ENCODE measurements at places on chromosomes 6 and 20.
A peak's percentile ranks its signal among the peaks of the same experiment; 100 is the strongest.

DNA sequence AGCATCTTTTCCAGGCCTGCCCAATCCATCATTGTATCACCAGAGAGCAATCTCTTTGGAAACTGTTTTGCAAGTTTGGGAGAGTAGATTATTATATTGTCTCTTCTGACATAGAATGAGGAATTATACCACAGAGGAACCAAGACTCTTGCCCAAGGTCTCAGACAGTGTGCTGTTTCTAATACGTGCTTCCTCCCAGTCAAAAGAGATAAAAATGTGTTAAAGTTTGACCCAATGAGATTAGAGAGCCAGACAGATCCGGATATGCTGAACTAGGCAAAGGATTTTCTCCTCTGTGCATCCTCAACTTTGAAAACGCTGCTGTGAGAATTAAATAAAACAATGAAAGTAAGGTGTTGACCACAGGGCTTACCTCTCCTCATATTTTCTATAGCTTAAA lies 18.6 kb upstream of the NT5E start:
- no peak for DNase-seq

- DNase-seq = no peak
Measured at GRCh38 chr20:24984961-24985640, 7.5 kb downstream of the APMAP start.

GRCh38 chr6:52046456-52046855 lies 41.0 kb downstream of the PKHD1 start:
- DNase-seq = no peak

GRCh38 chr6:114342086-114342825 lies 567 bp downstream of the HS3ST5 start:
- no peak for DNase-seq

- no peak for DNase-seq
Measured at GRCh38 chr20:38840053-38840893, 34.8 kb downstream of the PPP1R16B start.

DNA sequence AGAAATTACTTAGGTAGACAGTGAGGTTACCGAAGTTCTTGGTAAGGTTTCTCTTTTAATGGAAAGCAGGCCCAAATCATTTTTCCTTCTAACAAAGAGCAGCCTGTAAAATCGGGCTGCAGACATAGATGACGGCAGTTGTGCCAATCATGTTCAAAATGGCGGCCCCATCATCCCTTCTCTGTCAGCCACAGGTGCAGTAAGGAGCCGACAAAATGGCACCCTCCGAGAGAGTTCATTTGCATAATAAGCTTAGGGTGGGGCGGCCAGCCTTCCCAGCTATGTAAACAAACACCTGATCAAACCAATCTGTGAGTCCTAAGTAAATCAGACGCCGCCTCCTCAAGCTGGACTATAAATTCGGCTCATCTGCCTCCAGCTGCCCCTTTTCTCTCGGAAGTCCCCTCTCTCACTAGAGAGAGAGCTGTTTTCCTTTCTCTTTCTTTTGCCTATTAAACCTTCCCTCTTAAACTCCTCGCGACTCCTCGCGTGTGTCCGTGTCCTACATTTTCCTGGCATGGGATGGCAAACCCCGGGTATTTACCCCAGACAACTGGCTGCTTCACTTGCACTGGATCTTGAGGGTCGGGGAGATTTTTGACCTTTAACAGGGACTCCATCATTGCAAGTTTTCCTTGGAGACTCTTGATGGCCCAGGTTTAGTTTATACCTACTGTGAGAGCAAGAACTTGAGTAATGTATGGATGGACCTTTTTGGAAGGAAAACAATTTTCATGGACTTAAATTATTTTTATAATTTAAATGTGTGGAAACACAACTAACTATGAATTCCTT lies 8.9 kb upstream of the DDR1 start:
- no peak for DNase-seq

DNA sequence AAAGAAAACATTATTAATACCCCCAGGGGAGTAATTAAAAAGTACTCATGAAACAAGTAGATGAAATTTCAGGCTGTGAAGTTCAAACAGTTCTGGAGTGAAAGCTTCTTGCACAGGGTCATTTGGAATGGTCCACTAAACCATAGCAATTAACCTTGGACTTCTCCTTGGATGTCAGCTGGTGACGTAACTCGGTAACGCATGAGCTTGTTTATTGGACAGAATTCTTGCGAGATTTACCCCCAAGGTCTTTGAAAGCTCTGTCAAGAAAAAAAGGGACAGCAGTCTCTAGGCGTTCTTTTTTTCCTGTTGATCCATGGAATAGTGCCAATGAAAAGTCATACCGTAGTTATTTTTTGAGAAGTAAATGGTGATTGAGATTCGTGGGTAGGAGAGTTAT lies 2.2 kb downstream of the CD83 start:
- no peak for DNase-seq

DNA sequence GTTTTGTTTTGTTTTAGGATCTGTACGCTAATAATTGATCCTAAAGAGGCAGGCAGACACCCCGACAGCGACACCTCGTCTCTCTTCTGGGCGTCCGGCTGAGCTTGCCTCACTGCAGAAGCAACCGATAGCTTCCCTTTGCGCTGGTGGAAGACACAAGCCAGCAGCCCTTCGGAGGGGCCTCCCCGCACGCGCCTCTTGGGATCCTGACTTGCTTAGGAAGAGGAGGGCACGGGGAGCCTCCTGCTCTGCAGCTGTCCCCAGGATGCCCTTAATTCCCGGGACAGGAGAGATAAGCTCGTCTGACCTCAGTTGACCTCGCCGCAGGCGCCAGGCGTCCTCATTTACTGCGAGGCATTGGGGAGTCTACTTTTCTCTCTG lies 94.0 kb downstream of the CD83 start:
- no peak for DNase-seq

- DNase-seq = no peak
Measured at GRCh38 chr6:155201461-155202226, 62.2 kb upstream of the CLDN20 start.

DNA sequence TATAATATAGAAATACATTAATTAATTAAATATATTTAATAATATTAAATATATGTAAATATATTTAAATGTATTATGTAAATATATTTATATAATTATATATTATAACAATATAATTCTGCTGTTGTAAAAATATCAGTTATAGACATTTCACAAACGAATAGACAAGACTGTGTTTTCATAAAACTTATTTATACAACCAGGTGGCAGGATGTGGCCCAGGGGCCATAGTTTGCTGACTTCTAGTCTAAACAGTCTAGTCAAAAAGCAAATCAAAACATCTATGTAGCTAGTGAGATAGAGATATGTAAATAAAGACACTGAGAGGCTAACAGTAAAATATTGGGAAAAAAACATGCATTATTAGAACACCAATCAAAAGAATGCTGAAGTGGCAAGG lies 136.4 kb downstream of the TBXT start:
- DNase-seq = no peak

GRCh38 chr20:15675061-15675514 lies 898.2 kb downstream of the KIF16B start:
- DNase-seq = no peak

DNA sequence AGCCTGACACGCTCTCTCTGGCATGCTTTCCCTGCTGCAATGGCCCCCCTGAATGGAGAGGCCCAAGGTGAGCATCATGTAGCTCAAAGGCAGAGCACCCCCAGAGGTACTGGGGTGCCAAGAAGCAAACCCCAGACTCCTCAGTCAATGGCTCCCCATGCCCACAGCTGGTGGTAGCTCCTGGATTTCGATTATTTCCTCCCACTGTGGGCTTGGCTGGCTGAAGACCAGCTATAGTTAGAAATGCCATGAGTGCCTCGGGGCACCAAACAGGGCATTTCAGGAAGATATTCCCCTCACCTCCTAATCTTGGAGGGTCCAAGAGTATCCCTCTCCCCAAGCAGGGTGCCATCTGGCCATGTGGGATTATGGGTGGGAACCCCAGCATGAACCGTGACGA lies 16.8 kb downstream of the MAP1LC3A start:
- DNase-seq = no peak

DNA sequence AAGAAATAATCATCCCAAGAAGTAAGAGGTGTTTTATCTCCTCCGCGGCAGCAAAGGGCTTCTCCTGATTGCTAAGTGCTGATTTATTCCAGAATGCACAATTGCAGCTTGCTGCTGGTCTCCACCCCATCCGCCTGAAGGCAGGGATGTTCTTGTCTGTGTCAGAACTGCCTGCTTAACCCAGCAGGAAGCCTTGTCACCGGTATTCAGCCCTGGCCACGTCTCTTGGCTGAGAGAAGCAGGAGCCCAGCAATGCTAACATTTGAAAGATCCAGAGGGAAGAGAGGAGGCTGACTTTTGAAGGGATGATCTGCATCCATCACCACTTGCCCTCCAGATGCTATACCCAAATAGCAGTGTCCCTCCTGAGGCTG lies 4.2 kb downstream of the SCML4 start:
- DNase-seq = peak; percentile 26

DNA sequence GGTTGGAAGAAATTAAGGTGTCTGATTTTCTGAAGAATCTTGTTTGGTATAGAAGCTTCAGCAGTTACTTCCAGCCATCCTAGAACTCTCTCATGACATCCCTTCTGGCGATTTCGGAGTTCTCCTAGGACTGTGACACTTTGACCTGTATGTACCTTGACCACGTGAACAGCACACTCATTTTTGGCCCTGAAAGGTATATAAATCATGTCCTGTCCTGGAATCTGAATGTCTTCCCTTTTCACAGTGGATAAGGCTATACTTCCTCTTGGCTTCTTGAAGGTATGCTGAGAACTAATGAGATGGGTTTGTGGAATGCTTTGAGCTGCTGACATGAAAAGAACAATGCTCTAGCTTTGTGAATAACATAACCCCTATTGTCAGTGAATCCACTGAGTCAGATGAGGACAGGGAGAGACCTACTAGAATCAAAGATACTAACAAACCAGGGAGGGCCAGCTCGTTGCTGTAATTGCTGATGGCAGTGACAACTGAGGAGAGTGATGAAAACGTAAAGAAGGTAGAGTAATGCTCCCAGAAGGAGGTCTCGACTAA lies 6.0 kb upstream of the ZDHHC14 start:
- no peak for DNase-seq

- no peak for DNase-seq
Measured at GRCh38 chr6:52644253-52644652, 26.7 kb upstream of the TMEM14A start.

DNA sequence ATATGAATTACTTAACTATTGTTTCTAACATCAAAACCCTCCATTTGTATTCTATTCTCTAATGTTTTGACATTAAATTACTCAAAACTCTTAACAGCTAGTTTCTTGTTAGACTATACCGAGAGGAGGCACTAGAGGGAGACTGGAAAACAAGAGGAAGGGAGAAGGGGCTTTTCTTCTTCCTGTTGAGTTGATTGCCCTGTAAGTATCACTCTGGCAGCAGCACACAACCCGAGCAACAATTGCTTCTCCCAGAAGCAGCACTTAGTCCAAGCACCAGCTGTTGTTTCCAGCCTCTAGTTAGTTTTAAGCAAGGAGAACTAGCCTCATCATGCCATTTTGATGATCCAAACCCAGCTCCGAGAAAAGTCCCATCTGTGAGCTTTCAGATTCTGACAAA lies 603.8 kb downstream of the PRKN start:
- no peak for DNase-seq

- no peak for DNase-seq
Measured at GRCh38 chr6:30819297-30819917, 64.9 kb upstream of the DDR1 start.

GRCh38 chr20:39298121-39298520 lies 336.0 kb downstream of the DHX35 start:
- no peak for DNase-seq

DNA sequence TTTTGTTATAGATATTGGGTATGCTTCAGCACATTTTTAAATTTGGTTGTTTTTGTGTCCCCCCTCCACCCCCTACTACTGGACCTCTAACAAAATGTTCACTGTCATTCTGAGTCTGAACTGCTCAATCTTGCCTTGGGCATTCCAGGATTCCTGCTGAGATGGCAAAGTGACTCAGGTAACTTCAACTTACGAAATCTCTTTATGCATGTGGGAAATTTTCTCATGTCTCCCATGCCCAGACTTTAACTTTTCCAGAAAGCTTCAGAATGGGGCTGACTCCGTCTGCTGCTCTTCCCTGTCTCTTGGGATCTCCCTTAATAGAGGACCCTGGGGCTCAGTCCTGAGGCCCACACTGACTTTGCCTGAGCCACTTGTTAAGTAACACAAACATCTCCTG lies 14.0 kb downstream of the CYP39A1 start:
- DNase-seq = no peak

DNA sequence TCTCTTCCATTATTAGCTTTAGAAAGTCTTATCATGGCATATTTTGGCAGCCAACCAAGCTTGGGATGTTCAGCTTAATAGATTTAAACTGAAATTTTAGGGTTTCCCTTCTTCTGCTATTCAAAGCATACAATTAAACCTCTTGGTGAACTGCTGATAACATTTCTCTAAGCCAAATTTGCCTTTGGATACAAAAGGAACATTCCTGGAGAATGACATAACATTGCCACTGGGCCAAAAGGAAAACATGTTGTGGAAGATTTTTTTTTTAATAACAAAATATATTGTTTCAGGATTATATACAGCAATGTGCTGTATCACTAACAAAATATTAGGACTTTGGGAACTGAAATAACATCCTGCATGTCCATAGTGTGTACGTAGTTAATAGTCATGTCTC lies 215.1 kb upstream of the TBX18 start:
- no peak for DNase-seq

DNA sequence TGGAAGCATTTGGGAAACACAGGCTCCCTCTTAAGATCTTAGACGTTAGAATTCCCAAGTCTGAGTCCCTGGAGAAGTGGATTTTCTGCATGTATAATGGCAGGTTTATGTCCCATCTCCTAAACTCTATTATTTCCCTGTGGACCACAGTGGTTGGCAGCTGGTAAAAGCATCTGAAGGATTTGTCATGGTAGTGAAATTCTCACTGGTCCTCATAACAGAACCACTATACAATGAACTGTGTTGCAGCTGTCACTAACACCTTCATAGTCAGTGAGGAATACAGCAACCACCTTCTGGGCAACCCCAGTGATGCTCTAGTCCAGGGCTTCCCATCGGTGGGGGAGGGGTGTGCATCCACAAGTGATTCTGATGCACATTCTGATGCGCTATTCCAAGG lies 396.9 kb downstream of the ZFAND3 start:
- no peak for DNase-seq

GRCh38 chr6:119322715-119323350 lies 26.7 kb downstream of the MAN1A1 start:
- DNase-seq = no peak

GRCh38 chr20:58762120-58762519 lies 69.5 kb downstream of the NPEPL1 start:
- DNase-seq = no peak

DNA sequence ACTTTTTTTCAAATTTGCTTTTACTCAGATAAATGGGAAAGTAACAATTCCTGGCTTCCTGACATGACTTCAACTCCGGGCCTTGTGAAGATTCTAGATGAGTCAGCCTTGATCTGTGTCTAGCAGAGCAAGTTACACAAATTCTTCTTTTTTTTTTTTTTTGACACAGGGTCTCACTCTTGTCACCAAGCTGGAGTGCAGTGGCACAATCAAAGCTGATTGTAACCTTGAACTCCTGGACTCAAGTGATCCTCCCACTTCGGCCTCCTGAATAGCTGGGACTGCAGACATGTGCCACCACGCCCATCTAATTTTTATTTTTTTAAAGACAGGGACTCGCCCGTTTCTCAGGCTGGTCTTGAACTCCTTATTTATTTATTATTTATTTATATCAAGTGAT lies 7.3 kb upstream of the ARHGAP18 start:
- DNase-seq = no peak

- DNase-seq = no peak
Measured at GRCh38 chr20:59518881-59519706, 85.2 kb upstream of the PHACTR3 start.
